Activated T-cell treated with anti-CD3 and anti-CD28 coated beads, Interleukin-2, amount 50 U/mL, for 24 hours (primary cell): ENCODE measurements at places on chromosomes 11 and 22.

DNA sequence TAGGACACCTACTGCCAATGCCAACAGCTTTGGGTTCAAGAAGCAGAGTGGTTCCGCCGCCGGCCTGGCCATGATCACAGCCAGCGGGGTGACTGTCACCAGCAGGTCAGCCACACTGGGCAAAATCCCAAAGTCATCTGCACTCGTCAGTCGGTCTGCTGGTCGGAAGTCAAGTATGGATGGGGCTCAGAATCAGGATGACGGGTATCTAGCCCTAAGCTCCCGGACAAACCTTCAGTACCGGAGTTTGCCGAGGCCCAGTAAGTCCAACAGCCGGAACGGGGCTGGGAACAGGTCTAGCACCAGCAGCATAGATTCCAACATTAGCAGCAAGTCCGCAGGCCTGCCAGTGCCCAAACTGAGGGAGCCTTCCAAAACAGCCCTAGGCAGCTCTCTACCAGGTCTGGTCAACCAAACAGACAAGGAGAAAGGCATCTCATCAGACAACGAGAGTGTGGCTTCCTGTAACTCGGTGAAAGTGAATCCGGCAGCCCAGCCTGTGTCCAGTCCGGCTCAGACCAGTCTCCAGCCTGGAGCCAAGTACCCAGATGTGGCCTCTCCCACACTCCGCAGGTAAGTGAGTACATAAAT, 115.1 kb downstream of the DBX1 start:
- DNase-seq = no peak

DNA sequence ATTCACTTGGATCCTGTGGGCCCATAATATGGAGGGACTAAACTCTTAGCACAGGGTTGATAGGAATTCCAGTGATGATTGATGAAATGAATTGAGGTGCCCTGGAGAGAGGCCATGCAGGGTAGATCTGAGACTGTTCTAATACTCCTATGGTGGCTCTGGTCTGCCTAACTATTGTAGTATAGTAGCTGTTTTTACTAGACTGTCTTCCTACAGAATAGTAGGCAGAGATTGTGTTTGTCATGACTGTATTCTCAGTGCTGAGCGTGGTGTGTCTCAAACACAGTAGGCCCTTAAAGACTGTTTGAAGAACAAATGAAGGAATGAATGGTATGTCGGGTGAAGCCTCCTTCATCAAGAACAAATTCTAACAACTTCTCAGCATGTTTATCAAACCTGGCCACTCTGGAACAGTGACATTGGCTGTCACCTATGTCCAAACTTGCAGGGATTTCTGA, 107.0 kb upstream of the SESN3 start:
- DNase-seq = no peak

GRCh38 chr11:115695677-115696364, 191.6 kb upstream of the CADM1 start:
- no peak for DNase-seq

GRCh38 chr11:77506857-77507256, 33.0 kb upstream of the PAK1 start:
- no peak for DNase-seq

DNA sequence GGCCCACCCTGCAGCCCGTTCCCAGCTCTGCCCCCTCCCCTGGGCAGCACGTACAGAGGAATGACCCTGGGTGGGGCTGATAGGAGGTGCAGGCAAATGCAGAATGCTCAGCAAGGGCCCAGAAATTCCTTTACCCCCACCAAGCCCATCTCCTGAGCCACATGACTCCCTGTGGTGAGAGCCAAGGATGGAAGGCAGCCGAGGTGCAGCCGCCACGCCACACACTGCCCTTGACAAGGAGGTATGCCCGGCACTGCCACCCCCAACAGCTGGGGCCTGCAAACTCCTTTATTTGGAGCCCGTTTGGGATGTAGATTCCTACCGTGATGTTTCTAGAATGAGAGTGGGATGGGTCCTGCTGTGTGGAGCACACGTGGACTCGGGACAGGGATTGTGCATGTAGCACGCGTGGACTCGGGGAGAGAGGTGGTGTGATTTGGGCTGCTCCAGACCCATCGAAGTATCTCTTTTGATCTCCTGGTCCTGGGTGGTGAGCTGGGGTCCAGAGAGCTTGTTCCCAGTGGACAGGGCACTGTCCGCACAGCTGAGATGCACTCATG, 12.9 kb downstream of the GTSE1 start:
- no peak for DNase-seq

DNA sequence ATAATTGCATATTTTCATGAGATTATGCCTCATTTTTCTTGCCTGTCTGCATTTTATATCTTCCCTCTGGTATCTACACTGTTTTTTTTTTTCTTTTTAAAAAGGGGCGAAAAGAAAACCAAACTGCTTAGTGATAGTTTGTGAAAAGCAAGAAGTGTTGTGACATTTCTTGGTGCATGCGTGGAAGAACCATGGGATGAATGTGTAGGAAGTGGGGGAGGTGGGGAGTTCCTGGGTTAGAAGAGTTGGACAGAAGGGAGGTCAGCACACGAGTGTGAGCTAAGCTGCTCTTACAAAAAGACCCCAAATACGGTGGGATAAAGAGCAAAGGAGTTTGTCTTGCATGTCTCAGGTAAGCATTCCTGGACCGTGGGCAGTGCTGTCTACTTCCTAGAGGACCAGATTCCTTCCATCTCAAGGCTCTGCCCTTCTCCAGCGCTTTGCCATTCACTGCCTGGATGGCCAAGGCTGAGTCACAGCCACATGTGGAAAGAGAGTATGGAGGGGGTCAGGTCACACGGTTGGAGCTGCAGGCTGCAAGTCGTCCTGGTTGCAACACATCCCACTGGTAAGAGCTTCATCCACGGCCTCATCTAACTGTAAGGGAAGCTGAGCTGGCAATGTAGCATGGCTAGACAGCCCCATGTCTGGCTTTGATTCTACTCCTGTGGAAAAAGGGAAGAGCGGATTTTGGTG, 300.6 kb downstream of the DDX10 start:
- no peak for DNase-seq

DNA sequence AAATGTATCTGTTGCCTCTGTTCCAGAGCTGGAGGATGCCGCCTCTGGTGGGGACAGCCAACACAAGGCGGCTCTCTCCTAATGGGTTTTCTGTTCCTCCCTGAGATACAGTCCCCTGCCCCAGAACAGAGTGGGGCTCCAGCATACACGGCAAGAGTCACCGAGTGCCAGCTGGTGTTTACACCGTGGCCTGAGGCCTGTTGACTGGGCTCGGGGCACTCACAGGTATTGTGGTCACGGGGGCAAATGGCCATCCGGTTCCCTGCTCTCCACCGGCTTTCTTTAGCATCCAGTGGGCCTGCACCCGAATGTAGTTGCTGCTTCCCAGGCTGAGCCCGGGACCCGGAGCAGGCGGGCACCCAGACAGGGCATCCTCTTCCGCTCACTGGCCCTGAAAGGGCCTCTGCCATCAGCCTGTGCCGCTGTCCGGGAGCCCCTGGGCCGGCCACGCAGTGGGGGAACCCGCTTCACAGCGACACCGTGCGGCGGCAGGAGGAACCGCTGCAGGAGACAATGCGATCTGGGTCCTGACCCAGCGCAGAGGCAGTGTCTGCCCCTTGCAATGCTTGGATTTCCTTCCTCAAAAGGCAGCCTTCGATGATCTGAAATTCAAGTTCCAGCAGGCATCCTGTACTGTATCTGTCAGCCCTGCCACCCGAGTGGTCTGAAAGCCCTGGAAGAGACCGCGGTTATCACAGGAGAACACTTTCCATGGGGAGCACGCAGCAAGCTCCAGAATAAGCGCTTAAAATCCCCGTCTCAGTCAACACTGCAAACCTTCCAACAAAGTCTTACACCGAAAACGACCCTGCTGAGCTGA, 859 bp upstream of the KRTAP5-5 start:
- DNase-seq = peak; percentile 78

- DNase-seq = no peak
Observed at GRCh38 chr11:94424662-94425061, 23.4 kb upstream of the GPR83 start.

GRCh38 chr11:61737131-61737530, 15.3 kb upstream of the MYRF start:
- no peak for DNase-seq

DNA sequence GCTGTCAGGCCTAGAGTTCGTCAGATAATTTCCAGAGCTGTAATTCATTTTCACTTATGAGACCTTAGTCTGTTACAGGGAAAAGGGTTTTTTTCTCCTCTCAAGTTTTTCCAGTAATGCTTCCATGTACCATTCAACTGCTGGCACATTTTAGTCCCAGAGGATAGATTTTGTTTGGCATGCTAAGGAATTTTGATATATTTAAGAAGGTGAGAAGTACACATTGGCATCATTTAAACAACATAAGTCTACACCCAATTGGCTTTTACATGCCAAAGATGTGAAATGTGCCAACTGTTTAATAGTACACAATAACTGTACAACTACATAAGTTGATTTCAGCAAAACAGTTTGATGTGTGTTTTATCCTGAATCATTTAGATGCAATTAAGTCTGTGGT, 71.0 kb downstream of the PAX6 start:
- no peak for DNase-seq

- no peak for DNase-seq
Observed at GRCh38 chr11:56977314-56977713, 11.4 kb upstream of the OR5AK2 start.

GRCh38 chr11:15150507-15150906, 35.8 kb downstream of the INSC start:
- no peak for DNase-seq

DNA sequence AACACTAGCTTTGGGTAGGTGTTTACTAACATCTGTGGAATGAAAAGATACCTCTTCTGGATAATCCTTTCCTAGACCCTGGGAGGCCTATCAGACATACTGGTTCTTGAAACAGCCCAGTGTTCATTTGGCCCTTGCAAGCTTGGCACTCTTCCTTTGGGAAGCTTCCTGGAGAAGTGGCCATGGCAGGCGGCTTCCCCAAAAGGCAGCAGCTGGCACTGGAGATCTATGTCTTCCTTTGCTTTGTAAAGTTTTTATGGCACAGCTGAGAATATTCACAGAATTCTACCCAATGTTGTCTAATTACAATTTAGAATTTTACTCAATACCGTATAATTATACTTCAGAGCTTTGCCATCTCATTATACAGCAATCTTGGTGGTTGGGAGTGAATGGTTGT, 199.2 kb upstream of the C11orf87 start:
- no peak for DNase-seq
